CD4-positive, alpha-beta T cell treated with Interleukin-2 at 100 ng/mL for 4 hours (primary cell): ENCODE measurements at places on chromosomes 12 and 14.
A peak's percentile ranks its signal among the peaks of the same experiment; 100 is the strongest.

DNA sequence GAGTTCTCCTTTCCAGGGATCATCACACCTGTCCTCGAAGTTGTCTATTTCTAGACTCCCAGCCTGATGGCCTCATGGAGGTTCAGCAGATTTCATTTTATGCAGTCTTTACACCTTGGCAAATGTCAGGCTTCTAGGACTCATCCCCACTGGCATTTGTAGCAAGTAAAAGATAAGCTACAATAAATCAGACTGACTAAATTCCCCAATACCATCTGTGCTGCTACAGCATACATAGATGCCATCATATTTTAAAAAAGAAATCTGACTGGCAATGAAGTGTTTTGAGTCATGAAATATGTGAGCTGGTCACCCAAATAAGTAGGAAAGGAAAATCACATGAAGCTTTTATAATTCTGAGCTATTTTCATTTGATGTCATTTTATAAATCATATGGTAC lies 55.3 kb downstream of the KCNC2 start:
- no peak for DNase-seq

GRCh38 chr12:120264904-120265472 lies 542 bp downstream of the PXN start:
- DNase-seq, result no peak

- DNase-seq, result no peak
Measured at GRCh38 chr12:3976351-3976938, 103.2 kb upstream of the PARP11 start.

- DNase-seq, result peak; percentile 45
Measured at GRCh38 chr14:105363847-105364708, 34.3 kb upstream of the TEX22 start.

- DNase-seq, result no peak
Measured at GRCh38 chr12:121297435-121297991, 1.0 kb upstream of the CAMKK2 start.
